ENCODE measurements at places on chromosomes 4 and X.
A peak's percentile ranks its signal among the peaks of the same experiment; 100 is the strongest.

GRCh38 chr4:173009129-173009823 is 159.3 kb upstream of the GALNT7 start:
- no peak for DNase-seq

DNA sequence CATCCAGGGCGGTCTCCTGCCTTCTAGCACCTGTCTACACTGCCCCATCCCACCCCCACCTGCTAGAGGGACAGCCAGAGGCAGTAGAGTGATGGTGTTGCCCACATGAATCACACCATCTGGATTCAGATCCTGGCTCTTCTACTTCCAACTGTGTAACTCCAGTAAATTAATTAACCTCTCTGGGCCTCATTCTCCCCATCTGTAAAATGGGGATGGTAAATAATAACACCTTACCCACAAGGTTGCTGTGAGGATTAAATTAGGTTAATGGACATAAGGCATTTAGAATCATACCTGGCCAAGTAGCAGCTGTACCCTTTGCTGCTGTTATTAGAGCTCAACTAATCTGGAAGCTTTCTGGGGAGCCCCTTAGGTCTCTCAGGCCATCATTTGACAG is 149.6 kb upstream of the BCOR start:
- no peak for DNase-seq

GRCh38 chr4:137635108-137635507 is 102.8 kb upstream of the PCDH18 start:
- no peak for DNase-seq

DNA sequence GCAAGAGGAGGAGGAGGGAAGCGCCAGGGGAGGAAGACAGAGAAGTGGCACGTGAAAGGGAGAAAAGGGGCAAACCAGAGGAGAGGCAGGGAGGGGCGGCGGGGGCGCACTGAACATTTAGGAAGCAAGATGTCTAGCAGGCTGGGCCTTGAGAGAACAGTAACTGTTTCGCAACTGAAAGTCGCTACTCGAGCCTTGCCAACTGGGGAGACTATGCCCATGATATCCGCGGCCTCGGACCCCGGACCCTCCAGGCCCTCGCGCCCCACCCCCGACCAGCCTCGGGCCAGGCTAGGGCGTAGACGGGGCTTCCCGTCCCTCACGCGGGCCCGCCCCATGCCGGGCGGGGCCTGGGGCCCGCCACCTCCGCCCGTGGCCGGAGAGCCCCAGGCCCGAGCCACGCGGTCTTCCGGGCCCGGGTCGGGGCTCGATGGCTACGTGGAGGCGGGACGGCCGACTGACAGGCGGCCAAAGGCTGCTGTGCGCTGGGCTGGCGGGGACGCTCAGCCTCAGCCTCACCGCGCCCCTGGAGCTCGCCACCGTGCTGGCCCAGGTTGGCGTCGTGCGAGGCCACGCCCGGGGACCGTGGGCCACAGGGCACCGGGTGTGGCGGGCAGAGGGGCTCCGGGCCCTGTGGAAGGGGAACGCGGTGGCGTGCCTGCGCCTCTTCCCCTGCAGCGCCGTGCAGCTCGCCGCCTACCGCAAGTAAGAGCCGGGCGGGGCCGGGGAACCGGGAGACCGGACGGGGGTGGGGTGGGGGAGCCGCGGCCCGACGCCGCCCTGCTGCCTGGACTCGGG is at the start of gene SLC25A43:
Gene SLC25A43, plus strand, starts transcription at position 363 of the 798 bp plus-strand sequence. Its CDS starts 68 bp downstream, at position 431.
- DNase-seq: peak; percentile 85

- no peak for DNase-seq
These were observed 86.5 kb downstream of the SH3RF1 start for GRCh38 chr4:169184236-169184635.

- DNase-seq: no peak
These were observed 76.3 kb downstream of the SYNPO2 start for GRCh38 chr4:118964891-118965411.

GRCh38 chrX:66013194-66013816 is 26.6 kb downstream of the VSIG4 start:
- DNase-seq: no peak

DNA sequence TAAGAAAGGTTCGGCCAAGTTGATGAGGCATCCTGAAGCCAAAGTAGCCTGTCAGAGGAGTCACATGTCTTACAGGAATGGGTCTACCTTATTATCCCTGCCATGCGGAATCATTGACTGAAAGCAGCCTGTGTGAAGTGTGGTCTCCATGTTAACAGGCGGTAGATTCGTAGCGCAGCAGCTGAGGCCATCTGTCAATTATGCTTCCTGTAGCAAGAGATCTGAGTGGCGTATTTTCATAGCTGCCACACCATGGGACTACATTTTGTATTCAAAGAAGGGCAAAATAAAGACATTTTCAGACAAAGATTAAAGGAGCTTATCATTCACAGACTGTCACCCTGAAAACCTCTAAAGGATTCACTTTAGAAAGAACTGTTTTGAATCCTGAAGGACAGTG is 11.2 kb upstream of the MED14 start:
- DNase-seq: no peak

DNA sequence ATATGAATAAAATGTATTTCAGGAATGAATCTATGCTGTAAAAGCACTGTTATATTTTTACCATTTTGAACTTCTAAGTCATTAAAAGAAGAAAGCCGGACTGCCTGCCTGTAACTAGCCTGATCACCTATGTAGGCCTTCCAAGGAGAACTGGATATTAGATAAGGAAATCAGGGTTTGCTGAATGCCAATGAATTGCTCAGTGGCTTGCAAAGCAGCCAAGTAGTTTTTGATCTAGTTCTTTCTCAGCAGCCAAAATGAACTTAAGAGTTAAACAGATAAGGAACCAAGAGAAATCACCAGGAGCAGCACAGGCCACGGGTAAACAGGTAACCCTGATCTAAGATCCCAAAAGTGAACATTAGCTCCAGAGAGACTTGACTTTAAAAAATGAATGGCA is 3.3 kb downstream of the ANXA5 start:
- DNase-seq: no peak

Measured in posterior vena cava (tissue), 2 donors.